ENCODE measurements at places on chromosomes 2 and 18. TPM values are rescaled to one million over a fixed set of nuclear protein-coding genes. Genes with fewer than 3 reads are reported as not detected.

HOXD1 gene
- 0.46 TPM for total RNA-seq

RESP18 gene
- total RNA-seq: not detected

ZNF892 gene
- 4.8 TPM for total RNA-seq

OBSL1 gene
- total RNA-seq: 57.7 TPM

ZNF804A gene
- total RNA-seq: 0.76 TPM

RAB27B gene
- 1.2 TPM for total RNA-seq

FN1 gene
- 2,588 TPM for total RNA-seq

SPATA3 gene
- total RNA-seq: not detected

REG3A gene
- not detected for total RNA-seq

CYP27C1 gene
- total RNA-seq: 0.29 TPM

CFC1 gene
- total RNA-seq: not detected
